CD4-positive, alpha-beta T cell treated with Interleukin-17A for 1 hour (primary cell): ENCODE measurements at places on chromosomes 7 and 10.
A peak's percentile ranks its signal among the peaks of the same experiment; 100 is the strongest.

GRCh38 chr7:98870807-98871491, 1.1 kb upstream of the TMEM130 start:
- no peak for DNase-seq

GRCh38 chr7:105153531-105153930, 139.5 kb downstream of the KMT2E start:
- no peak for DNase-seq

- DNase-seq: no peak
Observed at GRCh38 chr7:138374119-138374693, 85.9 kb upstream of the TRIM24 start.

DNA sequence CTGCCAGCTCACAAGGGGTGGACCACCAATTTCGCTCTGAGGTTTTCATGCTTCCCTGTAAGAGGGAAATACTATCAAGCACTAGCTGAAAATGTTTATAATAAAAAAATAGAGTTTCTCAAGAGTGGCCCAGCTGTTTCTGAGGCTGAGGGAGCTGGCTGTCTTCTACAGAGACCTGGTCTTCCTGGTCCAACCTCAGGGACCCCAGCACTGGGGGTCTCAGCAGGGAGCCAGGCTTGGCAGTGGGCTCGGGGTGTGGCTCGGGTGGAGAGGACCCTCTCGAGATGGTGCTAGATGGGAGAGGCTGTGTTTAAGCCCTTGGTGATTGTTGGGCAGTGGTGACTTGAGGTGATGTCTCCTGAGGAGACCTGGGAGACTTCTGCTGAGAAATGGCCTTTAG, 87.3 kb upstream of the SHH start:
- DNase-seq: no peak

GRCh38 chr10:61973906-61974305, 72.4 kb downstream of the ARID5B start:
- no peak for DNase-seq

GRCh38 chr10:111017098-111017497, 59.7 kb upstream of the ADRA2A start:
- no peak for DNase-seq

GRCh38 chr10:88097092-88097516, 233.7 kb downstream of the PTEN start:
- no peak for DNase-seq

- DNase-seq: no peak
Observed at GRCh38 chr10:100340948-100341847, 5.8 kb upstream of the SCD start.

- no peak for DNase-seq
Observed at GRCh38 chr10:101438881-101439391, 85.0 kb downstream of the BTRC start.

- DNase-seq: no peak
Observed at GRCh38 chr7:151167197-151167961, at the start of gene GBX1. Gene GBX1, minus strand, starts transcription at chr7:151167694. Its CDS starts 146 bp downstream, at chr7:151167548.

DNA sequence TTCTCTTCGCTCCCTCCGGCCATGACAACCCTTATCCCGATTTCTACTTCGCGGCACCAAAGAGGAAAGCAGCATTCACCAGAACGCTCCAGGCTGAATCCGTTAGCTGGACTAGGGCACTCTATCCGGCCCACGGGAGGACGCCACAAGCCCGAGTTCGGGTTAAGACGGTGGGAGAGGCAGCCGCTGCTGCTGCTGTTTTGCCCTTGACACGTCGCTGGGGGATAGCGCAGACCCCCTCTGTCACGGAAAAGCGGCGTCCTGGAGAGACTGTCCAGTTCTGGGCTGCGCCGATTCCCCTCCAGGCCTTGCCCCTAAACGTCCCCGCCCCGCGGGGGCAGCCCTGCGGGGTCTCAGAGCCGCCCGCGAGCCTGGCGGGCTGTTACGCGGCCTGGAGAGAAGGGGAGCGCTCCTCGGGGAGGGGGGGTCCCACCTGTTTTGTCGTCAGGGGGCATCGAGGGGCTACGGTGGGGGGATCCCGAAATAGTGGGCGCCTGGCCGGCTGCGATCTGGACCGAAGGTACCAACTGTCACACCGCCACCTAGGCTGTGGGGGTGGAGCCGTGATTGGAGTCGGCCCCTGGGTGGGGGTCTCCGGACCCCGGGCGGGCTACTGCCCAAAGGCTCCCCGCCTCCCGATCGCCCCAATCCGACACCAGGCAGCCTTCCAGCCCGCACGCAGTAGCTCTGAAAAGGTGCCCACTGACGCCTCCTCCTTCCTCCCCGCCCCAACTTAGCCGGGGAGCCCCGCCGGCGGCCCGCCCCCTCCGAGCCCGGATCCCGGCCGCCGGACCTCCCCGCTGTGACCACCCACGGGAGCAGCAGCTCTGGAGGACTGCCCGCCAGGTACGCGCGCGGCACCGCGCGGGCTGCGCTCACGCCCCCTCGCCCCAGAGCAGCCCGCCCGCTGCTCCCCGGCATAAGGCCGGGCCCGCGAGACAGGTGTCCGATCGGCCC, 772 bp downstream of the SGMS1 start:
- DNase-seq: peak; percentile 52

- no peak for DNase-seq
Observed at GRCh38 chr10:28778524-28778923, 101.2 kb downstream of the BAMBI start.

DNA sequence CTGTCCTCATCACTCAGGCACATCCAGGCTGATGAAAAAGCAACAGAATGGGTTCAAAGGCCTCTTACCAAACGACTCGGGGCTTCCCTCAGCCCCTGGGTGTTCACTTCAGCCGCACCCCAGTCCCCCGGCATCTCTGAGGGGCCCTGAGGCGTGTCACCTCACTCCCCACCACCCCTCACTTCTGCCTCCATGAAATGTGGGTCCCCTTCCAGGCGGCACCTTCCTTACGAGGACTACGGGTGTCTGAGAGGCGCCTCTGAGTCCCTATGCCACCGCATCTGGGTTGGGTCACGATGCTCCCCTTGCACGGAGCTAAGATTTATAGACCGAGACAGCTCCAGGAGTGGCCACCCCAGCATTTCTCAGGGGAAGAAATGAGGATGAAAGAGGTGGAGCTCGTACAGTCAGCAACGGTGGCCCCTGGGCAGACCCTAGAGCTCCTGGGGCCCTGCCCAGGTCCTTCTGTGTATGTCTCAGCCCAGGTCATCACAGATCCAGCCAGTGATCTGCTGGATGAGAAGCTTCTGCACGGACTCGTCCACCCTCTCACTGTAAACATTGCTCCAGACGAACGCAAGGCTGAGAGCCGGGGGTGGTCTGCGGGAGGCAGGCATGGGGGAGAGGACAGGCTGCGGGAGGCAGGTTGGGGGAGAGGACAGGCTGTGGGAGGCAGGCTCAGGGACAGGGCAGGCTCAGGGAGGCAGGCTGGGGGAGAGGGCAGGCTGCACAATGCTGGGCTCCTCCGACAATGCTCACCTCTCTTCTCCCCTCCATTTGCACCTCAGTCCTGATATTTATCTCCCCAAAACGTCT, 408.2 kb downstream of the DNAJB6 start:
- no peak for DNase-seq

- no peak for DNase-seq
Observed at GRCh38 chr10:27659786-27660185, 85.8 kb downstream of the MKX start.

GRCh38 chr7:95817866-95818640, 45.7 kb downstream of the DYNC1I1 start:
- no peak for DNase-seq

DNA sequence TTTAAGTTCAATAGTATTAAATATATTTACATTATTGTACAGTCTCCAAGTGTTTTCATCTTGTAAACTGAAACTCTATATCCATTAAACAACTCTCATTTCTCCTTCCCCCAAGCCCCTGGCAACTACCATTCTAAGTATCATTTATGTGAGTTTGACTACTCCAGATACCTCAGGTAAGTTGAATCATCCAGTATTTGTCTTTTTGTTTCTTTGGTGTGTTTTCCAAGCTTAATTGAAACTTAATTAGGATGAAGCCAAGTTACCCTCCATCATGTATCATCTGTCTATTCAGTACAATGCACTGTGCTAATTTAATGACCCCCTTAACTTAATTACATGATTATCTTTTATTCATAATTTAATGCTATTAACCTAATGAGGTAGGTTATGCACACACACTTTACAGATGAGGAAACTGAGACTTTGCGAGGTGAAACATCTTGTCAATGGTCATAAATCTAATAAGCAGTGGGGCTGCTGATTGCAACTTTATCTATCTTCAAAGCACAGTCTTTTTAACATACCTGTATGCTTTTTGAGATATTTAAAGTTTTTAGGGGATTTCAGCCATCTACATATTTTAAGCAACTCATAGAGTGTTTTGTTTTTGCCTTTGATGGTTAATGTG, 663 bp downstream of the MACC1 start:
- DNase-seq: no peak

- DNase-seq: no peak
Observed at GRCh38 chr10:36023939-36024338, 381.8 kb upstream of the FZD8 start.

DNA sequence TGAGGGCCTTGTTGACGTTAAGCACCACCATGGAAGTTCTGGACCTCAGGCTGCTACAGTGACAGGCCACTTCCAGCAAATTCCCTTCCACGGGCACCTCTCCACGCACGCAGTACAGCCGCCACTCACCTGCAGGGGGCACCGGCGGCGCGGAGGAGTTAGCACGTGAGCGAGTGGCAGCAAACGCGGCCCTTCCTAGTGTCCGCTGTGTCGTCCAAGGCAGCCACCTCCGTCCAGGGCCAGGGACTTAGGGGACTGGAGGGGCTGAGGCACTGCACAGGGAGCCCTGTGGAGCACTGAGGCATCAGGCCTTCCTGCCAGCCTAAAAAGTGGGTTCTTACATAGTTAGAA, 164.4 kb downstream of the SVIL start:
- no peak for DNase-seq
